Karpas-422 (cell line): ENCODE measurements at places on chromosomes 4 and X. TPM values are rescaled to one million over a fixed set of nuclear protein-coding genes. Genes with fewer than 3 reads are reported as not detected.

Gene CASP3
- total RNA-seq, result 12.2 and 22.5 TPM in 2 replicates

Gene ARHGAP36
- total RNA-seq, result not detected in 2 replicates

Gene ARAP2
- total RNA-seq, result 3.6 and 4.7 TPM in 2 replicates

Gene KLHL13
- 1.4 and 3.6 TPM in 2 replicates for total RNA-seq

Gene FATE1
- not detected in 2 replicates for total RNA-seq

Gene TNMD
- not detected in 2 replicates for total RNA-seq

Gene IBSP
- total RNA-seq, result not detected in 2 replicates

DNA sequence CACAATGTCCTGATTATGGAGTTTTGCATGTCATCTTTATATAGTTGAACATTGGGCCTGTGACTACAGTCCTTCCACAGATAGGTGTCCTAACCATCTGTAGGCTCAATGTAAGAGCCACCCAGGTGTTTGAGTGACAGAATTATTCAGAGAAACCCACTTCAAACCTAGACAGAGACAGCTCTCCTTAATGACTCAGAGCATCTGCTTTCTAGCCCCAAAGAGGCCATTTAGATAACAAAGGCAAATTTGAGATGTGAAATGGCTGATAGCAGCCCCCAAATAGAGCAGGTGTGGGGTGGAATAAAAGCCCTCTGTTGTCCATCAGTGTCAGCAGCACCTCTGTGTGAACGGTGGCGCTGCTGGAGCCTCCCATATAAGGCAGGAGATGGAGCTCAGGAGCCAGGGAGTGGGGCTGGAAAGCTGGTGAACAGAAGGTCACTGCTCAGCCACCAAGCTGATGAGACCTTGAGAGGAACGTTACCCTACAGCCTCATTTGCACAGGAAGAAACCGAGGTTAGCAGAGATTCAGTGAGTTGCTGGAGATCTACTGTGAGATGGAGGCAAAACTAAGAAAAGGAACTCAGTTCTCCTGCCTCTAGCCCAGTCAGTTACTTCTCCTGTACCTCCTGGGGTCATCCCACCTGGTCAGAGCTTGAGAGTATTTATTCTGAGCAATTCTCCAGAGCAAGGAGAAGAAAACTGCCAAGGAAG is 153.3 kb upstream of the LNX1 start:
- no peaks in the 10 kb centered on the region for H3K27me3 ChIP-seq
- H3K4me1 ChIP-seq, result peaks cover 53% of the 10 kb centered on the region
- H3K36me3 ChIP-seq, result no peaks in the 10 kb centered on the region
- H3K4me3 ChIP-seq, result peak overlapping the region; percentile 18; the same call in 1 of the 2 replicates

- peak overlapping the region; percentile 53 for H3K4me3 ChIP-seq
- H3K4me1 ChIP-seq, result peaks cover 16% of the 10 kb centered on the region
- no peak overlapping the region for H3K27ac ChIP-seq
- no peaks in the 10 kb centered on the region for H3K36me3 ChIP-seq
- peak; percentile 78 for DNase-seq
These were observed 9.1 kb downstream of the NSG1 start for GRCh38 chr4:4395849-4396627.

- H3K27ac ChIP-seq, result no peak overlapping the region
- H3K4me3 ChIP-seq, result no peak overlapping the region
- no peaks in the 10 kb centered on the region for H3K27me3 ChIP-seq
- no peak for DNase-seq
These were observed 48.3 kb downstream of the RAB33B start for GRCh38 chr4:139501927-139502899.

- H3K4me1 ChIP-seq, result no peaks in the 10 kb centered on the region
- no peak overlapping the region for H3K4me3 ChIP-seq
- no peak for DNase-seq
- H3K36me3 ChIP-seq, result no peaks in the 10 kb centered on the region
These were observed 111.7 kb downstream of the HMX1 start for GRCh38 chr4:8759987-8760386.

GRCh38 chrX:103347682-103348397 is 8.5 kb upstream of the TCEAL9 start:
- no peaks in the 10 kb centered on the region for H3K4me1 ChIP-seq
- DNase-seq, result no peak
- no peaks in the 10 kb centered on the region for H3K27me3 ChIP-seq
- no peak overlapping the region for H3K27ac ChIP-seq
- H3K36me3 ChIP-seq, result no peaks in the 10 kb centered on the region
- H3K4me3 ChIP-seq, result no peak overlapping the region

- H3K4me3 ChIP-seq, result no peak overlapping the region
- H3K36me3 ChIP-seq, result no peaks in the 10 kb centered on the region
- no peak for DNase-seq
- no peak overlapping the region for H3K27ac ChIP-seq
- H3K27me3 ChIP-seq, result no peaks in the 10 kb centered on the region
These were observed 41.7 kb downstream of the TMEM164 start for GRCh38 chrX:110044346-110045249.

DNA sequence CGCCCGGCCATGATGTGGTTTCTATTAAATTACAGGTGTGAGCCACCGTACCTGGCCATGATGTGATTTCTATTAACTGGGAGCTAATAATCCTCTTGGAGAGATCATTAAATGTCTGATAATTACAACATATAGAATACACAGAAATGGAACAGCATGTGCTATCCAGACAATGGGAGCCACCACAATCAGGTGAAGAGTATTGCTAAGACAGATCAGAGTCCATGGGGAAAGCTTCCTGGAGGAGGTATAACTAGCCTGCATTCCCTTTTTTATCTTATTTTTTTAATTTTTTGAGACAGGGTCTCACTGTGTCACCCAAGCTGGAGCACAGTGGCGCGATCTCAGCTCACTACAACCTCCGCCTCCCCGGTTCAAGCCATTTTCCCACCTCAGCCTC is 146.8 kb downstream of the CHRNA9 start:
- no peaks in the 10 kb centered on the region for H3K27me3 ChIP-seq

DNA sequence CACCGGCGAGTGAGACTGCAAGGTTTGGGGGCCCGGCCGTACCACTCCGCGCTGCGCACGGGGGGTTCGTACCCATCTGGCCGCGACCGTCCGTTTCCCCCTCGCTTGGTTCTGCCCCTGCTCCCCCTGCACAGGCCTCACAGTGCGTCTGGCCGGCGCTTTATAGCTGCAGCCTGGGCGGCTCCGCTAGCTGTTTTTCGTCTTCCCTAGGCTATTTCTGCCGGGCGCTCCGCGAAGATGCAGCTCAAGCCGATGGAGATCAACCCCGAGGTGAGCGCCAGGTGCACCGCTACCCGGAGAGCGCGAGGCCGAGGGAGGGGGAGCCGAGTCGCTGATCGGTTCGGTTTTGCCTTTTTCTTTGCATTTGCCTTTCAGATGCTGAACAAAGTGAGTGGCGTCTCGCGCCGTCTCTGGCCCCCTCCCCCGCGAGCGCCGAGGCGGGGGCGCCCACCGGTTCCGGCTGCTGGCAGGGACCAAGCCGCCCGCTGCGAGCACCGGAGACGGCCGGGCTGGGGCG is at the start of gene UCHL1:
TSS of gene UCHL1 (plus strand) at position 189 of the 517 bp plus-strand sequence. CDS start at position 238, 49 bp downstream.
- H3K27me3 ChIP-seq, result no peaks in the 10 kb centered on the region
- no peak within 1 kb of the TSS for H3K4me3 ChIP-seq
- no peaks in the 10 kb centered on the region for H3K4me1 ChIP-seq
- no peaks in the 10 kb centered on the region for H3K36me3 ChIP-seq
- DNase-seq, result no peak

DNA sequence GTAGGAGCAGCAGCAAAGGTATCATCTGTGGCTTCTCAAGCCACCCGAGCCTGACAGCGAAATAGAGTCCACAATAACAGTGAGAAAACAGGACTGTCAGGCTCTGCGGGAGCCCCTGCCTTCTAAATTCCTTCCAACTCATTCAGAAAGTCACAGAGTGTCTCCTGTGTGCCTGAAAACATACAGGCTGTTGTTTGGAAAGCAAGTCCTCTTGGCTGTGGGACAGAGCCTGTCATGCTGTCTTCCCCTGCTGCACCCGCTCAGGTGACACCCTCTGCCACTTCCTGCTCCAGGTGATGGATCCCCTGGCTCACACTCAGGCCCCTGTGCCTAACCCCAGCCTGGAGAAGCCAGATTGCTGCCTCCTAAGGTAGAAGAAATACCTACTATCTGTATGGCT is 152.3 kb downstream of the RAB28 start:
- no peak overlapping the region for H3K4me3 ChIP-seq
- no peaks in the 10 kb centered on the region for H3K27me3 ChIP-seq
- no peak overlapping the region for H3K27ac ChIP-seq
- peaks cover 17% of the 10 kb centered on the region for H3K36me3 ChIP-seq

GRCh38 chr4:139841464-139842195 is 176.0 kb downstream of the MGST2 start:
- no peaks in the 10 kb centered on the region for H3K27me3 ChIP-seq
- H3K27ac ChIP-seq, result 0 out of 2 replicates have a peak overlapping the region, but pooled peaks have one; percentile 25
- H3K4me1 ChIP-seq, result peaks cover 36% of the 10 kb centered on the region
- H3K4me3 ChIP-seq, result no peak overlapping the region
- no peaks in the 10 kb centered on the region for H3K36me3 ChIP-seq

- no peaks in the 10 kb centered on the region for H3K27me3 ChIP-seq
- H3K36me3 ChIP-seq, result no peaks in the 10 kb centered on the region
- no peak for DNase-seq
- H3K4me3 ChIP-seq, result no peak overlapping the region
- no peaks in the 10 kb centered on the region for H3K4me1 ChIP-seq
- no peak overlapping the region for H3K27ac ChIP-seq
These were observed 1600.8 kb downstream of the ARAP2 start for GRCh38 chr4:34643476-34643875.

GRCh38 chr4:112552668-112553067 is 36.7 kb upstream of the NEUROG2 start:
- no peaks in the 10 kb centered on the region for H3K27me3 ChIP-seq
- no peak overlapping the region for H3K4me3 ChIP-seq
- DNase-seq, result no peak
- peaks cover 7% of the 10 kb centered on the region; the same call in 1 of the 2 replicates for H3K36me3 ChIP-seq

GRCh38 chr4:119082661-119083060 is 53.0 kb upstream of the MYOZ2 start:
- peaks cover 5% of the 10 kb centered on the region; the same call in 1 of the 2 replicates for H3K4me1 ChIP-seq
- no peaks in the 10 kb centered on the region for H3K36me3 ChIP-seq
- DNase-seq, result no peak
- H3K4me3 ChIP-seq, result no peak overlapping the region
- H3K27ac ChIP-seq, result no peak overlapping the region

DNA sequence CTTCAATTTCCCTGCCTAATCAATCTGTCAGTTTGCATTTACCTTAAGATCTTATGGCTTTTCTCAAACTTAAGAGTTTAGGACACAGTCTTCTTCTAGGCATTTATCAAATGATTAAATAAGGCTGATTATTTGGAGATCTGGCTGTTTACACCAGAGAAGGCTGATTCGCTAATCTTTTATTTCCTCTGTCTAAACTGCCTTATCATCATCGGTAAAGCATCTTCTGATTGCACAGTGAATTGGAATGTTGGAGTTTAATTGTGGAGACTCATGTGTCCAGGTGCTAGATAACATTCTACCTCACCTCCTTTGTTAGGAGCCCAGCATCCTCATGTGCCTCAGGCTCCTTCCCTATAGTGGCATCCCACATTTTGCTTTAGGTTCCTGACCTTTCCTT is 100.3 kb upstream of the DDIT4L start:
- H3K4me1 ChIP-seq, result no peaks in the 10 kb centered on the region
- DNase-seq, result no peak
- H3K27ac ChIP-seq, result no peak overlapping the region
- H3K36me3 ChIP-seq, result no peaks in the 10 kb centered on the region

DNA sequence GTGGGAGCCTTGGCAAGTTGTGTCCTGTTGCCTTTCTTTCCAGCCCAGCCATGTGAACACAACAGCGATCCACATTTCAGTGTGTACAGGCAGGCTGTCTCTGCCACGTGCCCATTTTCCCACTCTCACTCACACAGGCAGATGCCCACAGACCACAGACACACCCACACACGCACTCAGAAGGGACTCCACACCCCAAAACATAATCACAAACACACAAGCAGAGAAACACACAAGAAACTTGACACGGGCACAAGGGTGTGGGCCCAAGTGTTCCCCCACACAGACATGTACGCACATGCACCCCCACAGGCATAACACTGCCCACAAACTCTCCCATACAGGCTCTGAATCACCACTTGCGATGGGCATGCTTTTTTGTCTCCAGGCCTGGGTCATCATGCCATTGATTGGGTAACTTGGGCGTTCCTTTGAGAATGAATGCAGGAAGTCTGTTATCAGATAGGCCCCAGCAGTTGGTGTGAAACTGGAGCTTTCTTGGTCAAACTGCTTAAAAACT is 84.3 kb downstream of the NBDY start:
- H3K27me3 ChIP-seq, result no peaks in the 10 kb centered on the region
- H3K36me3 ChIP-seq, result no peaks in the 10 kb centered on the region
- H3K4me3 ChIP-seq, result no peak overlapping the region
- peaks cover 5% of the 10 kb centered on the region for H3K4me1 ChIP-seq

DNA sequence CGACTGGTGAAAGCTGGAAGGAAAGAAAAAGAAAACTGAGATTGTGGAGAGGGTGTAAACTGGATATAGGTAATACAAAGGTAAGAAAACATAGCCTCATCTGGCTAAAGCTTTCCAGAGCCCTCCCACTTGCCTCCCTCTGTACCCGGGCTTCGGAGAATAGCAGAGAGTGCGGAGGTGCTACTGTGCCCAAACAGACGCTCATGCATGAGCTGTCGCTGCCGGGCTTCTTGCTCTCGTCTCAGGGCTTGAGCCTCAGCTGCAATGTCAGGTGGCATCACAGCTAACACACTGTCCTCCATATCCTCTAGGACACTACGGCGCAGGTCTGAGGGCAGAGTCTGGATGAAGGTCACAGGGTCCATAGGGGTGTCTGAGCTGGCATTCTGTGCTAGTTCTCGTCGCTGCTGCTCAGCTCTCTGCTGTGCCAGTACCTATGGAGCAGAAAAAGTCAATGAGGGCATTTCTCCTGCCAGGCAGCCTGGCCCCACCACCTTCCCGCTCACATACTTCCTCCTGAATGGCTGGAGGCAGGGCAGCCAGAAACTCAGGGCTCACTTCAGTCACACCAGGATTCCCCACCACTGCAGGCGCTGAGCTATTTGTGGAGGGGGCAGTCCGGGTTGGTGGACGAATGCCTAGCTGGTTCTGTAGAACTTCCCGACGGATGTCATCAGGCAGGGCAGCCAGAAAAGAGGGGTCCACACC is 116.7 kb upstream of the HSD17B10 start:
- H3K27ac ChIP-seq, result no peak overlapping the region
- DNase-seq, result no peak
- H3K36me3 ChIP-seq, result peaks cover 19% of the 10 kb centered on the region
- no peak overlapping the region for H3K4me3 ChIP-seq

DNA sequence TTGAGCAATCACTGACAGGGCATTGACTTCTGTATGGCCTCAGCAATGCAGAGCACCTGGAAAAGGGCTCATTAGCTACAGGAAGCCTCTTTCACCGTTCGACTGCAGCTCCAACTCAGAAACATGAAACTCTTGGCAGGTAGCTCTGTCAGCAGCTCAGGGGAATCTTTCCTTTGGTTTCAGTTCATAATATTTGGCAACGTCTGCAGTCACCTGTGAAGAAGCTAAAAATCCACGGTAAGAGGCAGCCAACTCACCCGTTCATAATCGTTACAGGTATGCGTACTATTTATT is 354.9 kb downstream of the CAMK2D start:
- H3K4me3 ChIP-seq, result no peak overlapping the region
- H3K36me3 ChIP-seq, result no peaks in the 10 kb centered on the region
- H3K27me3 ChIP-seq, result no peaks in the 10 kb centered on the region
- H3K27ac ChIP-seq, result no peak overlapping the region
- H3K4me1 ChIP-seq, result no peaks in the 10 kb centered on the region
